MCF 10A (cell line): ENCODE measurements at places on chromosomes 2 and 18. TPM values are rescaled to one million over a fixed set of nuclear protein-coding genes. Genes with fewer than 3 reads are reported as not detected.

DNA sequence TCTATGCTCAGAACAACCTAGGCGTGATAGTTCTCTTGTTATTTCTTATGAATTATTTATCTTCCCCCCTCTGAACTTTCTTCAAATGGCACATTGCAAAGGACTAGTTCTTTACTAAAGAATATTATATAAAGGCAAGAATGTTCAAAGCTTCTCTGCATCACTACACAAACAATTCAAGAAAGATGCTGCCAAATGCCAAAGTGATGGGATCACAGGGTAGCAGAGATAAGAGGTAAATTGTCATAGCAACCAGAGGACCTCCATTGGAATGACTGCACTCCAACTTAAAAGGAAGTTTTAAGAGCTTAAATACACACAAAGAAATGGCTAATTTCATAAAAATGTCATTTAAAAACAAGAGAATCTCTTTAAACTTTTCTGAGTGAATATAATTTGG lies 72.8 kb downstream of the AQP4 start:
- H3K36me3 ChIP-seq = no peaks in the 10 kb centered on the region
- DNase-seq = no peak
- no peak overlapping the region for H3K27ac ChIP-seq
- H3K4me3 ChIP-seq = no peak overlapping the region
- no peaks in the 10 kb centered on the region for H3K27me3 ChIP-seq

GRCh38 chr2:8142461-8142860 lies 539.4 kb upstream of the ID2 start:
- no peaks in the 10 kb centered on the region for H3K36me3 ChIP-seq

- peaks cover 94% of the 10 kb centered on the region for H3K27me3 ChIP-seq
- no peaks in the 10 kb centered on the region for H3K4me1 ChIP-seq
- no peak for DNase-seq
- no peak overlapping the region for H3K27ac ChIP-seq
- H3K36me3 ChIP-seq = no peaks in the 10 kb centered on the region
Observed at GRCh38 chr2:238765590-238765989, 82.3 kb upstream of the TWIST2 start.

The QPCT gene
- not detected in 2 replicates for total RNA-seq

GRCh38 chr2:156339110-156339847 lies 6.8 kb upstream of the NR4A2 start:
- DNase-seq = peak; percentile 45
- peaks cover 13% of the 10 kb centered on the region for H3K4me1 ChIP-seq
- peak overlapping the region; percentile 27 for H3K27ac ChIP-seq
- peaks cover 5% of the 10 kb centered on the region for H3K36me3 ChIP-seq
- H3K27me3 ChIP-seq = no peaks in the 10 kb centered on the region

The DHX57 gene
- 17.9 and 21.3 TPM in 2 replicates for total RNA-seq

GRCh38 chr2:108449410-108450130 lies 564 bp downstream of the GCC2 start:
- H3K27me3 ChIP-seq = no peaks in the 10 kb centered on the region
- peak overlapping the region; percentile 93 for H3K4me3 ChIP-seq
- H3K27ac ChIP-seq = peak overlapping the region; percentile 99
- peaks cover 11% of the 10 kb centered on the region for H3K4me1 ChIP-seq
- DNase-seq = no peak
- peaks cover 48% of the 10 kb centered on the region for H3K36me3 ChIP-seq

The CREG2 gene
- not detected in 2 replicates for total RNA-seq

The DPYSL5 gene
- total RNA-seq = not detected in 2 replicates

- DNase-seq = no peak
- H3K27me3 ChIP-seq = no peaks in the 10 kb centered on the region
- H3K36me3 ChIP-seq = no peaks in the 10 kb centered on the region
- H3K4me1 ChIP-seq = no peaks in the 10 kb centered on the region
- no peak overlapping the region for H3K27ac ChIP-seq
- no peak overlapping the region for H3K4me3 ChIP-seq
Observed at GRCh38 chr2:136492901-136493300, 272.4 kb upstream of the THSD7B start.

- no peak overlapping the region for H3K4me3 ChIP-seq
- DNase-seq = no peak
- no peaks in the 10 kb centered on the region for H3K27me3 ChIP-seq
- no peaks in the 10 kb centered on the region for H3K4me1 ChIP-seq
Observed at GRCh38 chr18:33317640-33318039, 122.9 kb downstream of the CCDC178 start.

DNA sequence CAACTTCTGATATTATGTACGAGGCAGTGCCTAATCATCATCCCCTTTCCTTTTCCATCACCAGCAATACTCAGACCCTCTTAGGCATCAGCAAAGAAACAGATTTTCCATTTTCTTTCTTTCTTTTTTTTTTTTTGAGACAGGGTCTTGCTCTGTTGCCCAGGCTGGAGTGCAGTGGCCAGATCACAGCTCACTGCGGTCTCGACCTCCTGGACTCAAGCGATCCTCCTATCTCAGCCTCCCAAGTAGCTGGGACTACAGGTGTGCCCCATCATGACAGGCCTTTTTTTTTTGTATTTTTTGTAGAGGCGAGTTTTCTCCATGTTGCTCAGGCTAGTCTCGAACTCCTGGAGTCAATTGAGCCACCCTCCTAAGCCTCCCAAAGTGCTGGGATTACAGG lies 5.9 kb upstream of the OLA1 start:
- H3K4me1 ChIP-seq = no peaks in the 10 kb centered on the region
- no peaks in the 10 kb centered on the region for H3K27me3 ChIP-seq
- no peak overlapping the region for H3K27ac ChIP-seq
- H3K36me3 ChIP-seq = no peaks in the 10 kb centered on the region

DNA sequence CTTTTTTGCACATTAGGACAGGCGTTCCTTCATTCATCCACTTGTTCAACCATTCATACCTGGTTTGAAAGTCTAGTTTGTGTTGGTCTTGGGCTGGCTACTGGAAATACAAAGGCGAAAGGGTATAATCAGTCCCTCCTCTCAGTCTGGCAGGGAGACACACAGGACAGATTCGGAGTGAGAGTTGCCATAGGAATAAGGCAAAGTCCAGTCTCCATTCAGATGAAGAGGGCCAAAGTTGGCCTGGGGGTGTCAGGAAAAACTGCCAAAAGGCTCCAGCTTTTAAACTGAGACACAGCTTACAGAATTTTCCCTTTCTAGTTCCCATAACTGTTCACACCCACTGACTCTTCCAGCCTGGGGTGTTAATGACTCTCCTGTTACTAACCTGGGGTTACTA lies 96.3 kb upstream of the AQP4 start:
- H3K27ac ChIP-seq = no peak overlapping the region
- no peak for DNase-seq
- no peaks in the 10 kb centered on the region for H3K4me1 ChIP-seq
- H3K36me3 ChIP-seq = no peaks in the 10 kb centered on the region

GRCh38 chr2:37489536-37489935 lies 145.1 kb downstream of the QPCT start:
- H3K4me1 ChIP-seq = no peaks in the 10 kb centered on the region
- H3K27me3 ChIP-seq = no peaks in the 10 kb centered on the region
- no peak for DNase-seq
- H3K36me3 ChIP-seq = no peaks in the 10 kb centered on the region

The ANKRD30BL gene
- not detected in 2 replicates for total RNA-seq

DNA sequence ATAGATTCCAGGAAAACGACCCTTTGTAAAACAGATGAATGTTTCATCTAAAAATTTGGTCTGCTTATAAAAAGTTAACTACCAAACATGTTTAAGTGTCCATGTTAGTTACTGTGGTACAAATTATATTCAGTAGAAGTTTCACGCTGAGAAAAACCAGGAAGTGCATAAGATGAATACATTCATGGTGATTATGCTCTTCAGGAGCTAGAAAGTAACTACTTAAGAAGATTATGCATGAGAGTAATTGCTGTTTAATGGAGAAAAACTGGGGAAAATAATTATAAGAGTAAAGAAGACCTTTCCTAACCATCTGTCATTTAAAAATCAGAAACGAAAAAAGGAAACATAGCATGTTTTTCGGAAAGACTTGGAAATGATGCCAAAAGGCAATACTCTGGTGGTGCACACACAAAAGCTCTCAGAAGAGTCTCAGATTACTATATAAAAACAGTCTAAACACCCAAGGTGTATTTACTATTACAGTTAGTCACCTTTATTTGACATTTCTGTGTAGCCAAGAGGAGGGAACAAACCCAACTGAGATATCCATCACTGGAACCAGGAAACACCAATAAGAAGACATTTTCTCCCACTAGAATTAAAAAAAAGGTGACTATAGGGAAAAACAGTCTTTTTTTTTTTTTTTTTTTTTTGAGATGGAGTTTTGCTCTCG lies 38.8 kb upstream of the METTL21A start:
- no peaks in the 10 kb centered on the region for H3K4me1 ChIP-seq
- DNase-seq = no peak

The C2orf66 gene
- 0.61 and 0.98 TPM in 2 replicates for total RNA-seq

DNA sequence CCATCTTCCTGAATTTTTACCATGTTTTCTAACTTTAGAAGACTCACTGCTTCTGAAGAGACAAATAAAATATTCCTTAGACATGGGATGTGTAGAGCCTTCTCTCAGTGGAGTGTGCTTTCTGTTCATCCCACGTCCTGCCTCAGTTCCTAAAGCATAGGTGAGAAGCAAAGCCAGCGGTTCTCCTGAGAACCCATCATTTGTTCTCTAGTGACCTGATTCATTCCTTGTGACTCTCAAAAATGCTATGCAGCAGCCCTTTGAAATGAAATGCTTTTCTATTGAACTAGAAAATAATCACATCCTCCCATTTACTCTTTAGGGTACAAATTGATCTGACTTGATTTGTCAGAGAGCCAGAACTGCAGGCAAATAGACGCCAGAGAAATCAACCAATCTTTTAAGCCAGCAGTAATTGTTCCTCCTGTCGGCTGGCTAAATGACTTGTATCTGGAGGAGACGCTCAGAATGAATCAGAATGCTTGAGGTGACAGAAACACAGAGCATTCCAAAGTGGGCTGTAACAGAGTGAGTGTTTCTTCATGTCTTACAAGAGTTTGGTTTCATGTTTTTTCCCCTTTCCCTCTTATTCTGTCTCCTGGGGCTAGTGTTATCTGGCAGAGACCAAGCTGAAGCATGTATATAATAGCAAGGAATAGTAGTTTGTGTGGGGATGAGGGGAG lies 81.3 kb upstream of the TMEM178A start:
- H3K4me3 ChIP-seq = no peak overlapping the region
- H3K4me1 ChIP-seq = peaks cover 8% of the 10 kb centered on the region
- no peak for DNase-seq
- H3K36me3 ChIP-seq = no peaks in the 10 kb centered on the region

The EVX2 gene
- not detected in 2 replicates for total RNA-seq

- no peak overlapping the region for H3K4me3 ChIP-seq
- no peak overlapping the region for H3K27ac ChIP-seq
Observed at GRCh38 chr2:62831729-62832128, 126.2 kb downstream of the EHBP1 start.
